ENCODE measurements at places on chromosomes 11 and 22.

- peak; percentile 10 for DNase-seq
Measured at GRCh38 chr22:40547729-40548143, 88.8 kb downstream of the MRTFA start.

DNA sequence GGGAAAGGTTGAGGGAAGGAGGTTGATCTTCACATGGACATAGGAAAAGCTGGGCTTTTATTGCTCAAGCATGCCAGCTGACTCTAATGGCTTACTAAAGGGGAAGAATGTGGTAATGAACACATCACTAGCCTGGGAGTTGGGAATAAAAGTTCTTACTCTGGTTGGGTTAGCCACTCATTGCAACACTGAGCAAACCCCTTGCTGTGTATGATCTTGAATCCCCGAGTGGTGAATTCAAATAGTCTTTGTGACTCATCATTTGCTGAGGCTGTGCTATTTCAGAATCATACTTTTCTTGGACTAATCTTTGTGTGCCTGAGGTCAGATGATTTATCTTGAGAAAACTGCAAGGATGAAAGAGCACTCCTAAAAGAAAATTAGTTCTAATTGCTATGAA is 304.1 kb upstream of the ANO5 start:
- peak; percentile 40 for DNase-seq

- no peak for DNase-seq
Measured at GRCh38 chr11:116505298-116506262, 267.2 kb downstream of the BUD13 start.

DNA sequence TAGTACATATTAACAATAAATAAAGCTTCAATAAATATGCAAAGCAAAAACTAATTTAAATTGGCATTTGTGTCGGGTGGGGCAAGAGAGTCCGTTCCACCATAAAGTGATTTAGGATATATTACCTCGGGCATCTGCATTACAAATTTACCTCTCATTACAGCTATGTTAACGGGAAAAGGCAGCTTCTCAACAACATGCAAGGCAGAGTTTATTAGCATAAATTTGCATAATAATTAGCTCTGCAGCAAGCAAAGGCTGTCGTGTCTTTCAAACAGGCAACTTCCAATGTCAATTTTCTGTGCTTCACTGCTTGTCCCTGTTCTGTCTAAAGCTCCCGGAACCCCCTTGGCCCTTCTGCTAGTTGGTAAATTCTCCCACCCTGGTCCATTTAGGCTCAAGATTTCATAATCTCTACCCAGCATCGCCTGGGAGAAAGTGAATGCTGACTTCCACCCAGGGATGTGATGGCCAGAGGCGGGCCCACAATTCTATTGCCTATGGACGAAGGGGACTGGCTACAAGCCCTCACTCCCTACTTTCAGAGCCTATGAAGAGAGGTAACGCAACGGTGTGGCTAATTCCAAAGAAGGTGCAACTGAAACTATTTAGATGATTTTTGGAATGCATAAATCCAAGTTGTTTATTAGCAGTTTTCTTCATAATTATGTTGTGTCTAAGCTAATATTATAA is 462.1 kb downstream of the OPCML start:
- no peak for DNase-seq

GRCh38 chr11:128302425-128303186 is 284.8 kb downstream of the ETS1 start:
- no peak for DNase-seq

DNA sequence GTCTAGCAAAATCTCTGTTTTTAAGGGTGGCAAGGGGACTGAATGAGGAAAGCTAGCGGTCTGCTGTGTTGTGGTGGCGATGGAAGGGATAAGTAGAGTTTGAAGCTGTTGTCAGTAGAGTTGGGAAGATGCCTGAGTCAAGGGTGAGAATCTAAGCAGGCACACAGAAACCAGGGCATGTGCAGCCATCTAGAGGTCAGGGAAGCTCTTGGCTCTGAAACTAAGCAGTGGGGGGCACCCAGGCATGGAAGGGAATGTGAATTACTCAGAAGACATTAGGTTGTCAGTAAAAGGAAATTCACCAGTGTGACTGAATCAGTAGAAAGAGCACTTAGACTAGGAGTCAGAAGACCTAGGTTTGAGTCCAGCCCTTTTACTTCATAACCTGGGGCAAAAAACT is 15.4 kb downstream of the BMAL1 start:
- no peak for DNase-seq

DNA sequence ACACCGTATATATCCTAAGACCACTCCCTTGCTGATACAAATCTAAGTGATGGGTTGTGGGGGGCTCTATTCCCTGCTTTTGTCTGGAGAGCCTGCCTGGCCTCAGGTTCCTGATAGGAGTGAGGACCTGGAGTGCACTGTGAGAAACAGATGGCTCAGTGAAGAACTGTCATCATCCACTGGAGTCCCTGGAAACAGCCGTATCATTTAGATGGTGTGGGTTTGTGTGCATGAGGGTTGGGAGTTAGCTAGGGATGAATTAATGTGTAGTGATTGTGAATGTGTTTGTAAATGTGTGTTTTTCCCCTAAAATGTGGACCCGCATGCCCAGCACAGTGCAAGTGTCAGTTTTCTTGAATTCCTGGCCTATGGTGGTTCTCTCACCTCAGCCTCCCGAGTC is 111.6 kb downstream of the CRYBB2 start:
- DNase-seq = no peak

DNA sequence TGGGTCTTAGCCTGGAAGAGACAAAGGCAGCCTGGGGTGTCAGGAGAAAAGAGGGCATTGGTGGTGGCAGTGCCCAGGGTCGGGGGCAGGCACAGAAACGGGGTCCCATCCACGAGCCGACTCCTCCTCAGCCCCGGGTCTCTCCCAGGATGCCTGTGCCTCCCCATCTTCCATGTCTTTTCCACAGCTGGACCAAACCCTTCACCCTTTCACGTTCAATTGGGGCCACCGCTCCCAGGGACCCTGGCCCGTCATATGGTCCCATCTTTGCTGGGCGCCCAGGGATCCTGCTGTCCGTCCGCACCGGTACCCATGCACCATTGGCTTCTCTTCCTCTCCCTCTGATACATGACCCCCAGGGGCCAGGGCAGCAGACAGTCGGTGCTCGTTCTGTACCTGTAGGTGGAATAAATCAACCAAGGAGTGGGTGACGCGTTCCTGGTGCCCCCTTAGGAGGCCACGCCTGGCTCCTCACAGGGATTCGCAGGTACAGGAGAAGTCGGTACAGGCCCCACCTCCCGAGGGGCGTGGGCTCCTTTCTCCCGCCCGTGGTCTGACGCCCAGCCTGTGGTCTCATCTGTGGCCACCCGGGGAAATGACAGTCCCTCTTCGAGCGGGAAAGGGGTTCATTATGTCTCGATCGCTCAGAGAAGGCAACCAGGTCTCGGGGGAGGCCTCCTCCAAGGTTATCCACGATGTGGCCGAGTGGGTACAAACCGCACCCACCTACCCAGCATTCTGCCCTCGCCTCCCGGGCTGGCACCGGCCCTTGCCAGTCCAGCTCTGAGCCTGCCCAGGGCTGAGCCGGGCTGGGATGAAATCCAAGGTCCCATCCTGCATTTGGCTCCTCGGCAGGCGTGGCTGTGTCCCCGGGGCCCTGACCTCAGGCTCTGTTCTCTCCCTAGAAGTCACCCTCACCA is 1493.6 kb downstream of the BRD1 start:
- no peak for DNase-seq

- no peak for DNase-seq
Measured at GRCh38 chr11:8168485-8169257, at the start of gene RIC3. Gene RIC3 (minus strand): TSS chr11:8169025. CDS start chr11:8168989, 36 bp downstream.

GRCh38 chr22:38103641-38104040 is 6.8 kb downstream of the BAIAP2L2 start:
- DNase-seq = no peak

DNA sequence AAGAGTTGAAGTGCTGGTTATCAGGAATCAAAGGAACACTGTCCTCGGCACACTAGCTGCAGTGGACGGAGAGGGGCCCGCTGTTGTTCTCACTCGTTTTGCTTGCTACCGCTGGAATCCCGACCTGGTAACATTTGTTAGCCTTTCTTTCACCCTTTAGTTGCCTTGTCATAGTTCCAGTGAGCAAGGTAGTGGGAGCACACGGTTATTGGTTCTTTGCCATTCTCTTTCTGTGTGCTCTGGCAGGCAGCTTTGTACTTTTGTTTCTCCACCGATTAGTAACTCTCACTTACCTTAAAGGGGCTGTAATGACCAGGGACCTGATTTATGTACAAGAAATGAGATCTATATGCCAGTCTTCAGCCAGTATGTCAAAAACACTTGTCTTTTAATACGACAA is 1.8 kb downstream of the DEPDC7 start:
- DNase-seq = no peak

DNA sequence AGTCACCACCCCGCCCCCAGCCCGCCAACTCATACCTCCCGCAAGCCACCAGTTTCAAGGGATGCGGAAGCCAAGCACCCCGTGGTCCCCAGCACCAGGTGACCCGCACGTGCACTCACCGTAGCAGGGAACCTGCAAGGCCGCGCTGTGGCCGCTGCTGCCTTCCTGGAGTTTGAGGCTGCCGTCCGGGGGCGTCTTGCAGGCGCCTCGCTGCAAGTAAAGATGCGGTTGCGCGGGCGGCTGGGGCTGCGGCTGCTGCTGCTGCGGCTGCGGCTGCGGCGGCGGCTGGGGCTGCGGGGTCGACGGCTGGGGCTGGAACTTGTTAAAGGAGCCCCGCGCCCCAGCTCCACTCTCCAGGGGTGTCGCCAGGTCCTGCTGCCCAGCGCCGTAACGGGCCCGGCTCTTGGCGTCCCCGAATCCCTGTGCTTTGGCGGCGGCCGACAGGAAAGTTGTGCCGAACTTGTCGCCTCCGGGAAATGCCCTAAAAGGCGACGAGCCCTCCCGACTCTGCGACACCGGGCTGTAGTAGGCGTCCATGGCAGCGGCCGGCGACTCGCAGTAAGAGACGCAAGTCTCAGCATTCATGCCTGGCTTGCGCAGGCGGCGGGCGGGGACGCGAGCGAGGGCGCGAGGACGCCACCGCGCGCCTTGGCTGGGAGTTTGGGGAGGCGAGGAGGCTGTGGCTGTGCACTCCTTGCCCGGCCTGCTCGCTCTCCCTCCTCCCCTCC is at the start of gene ALX4:
TSS of gene ALX4 (minus strand) at position 662 of the 728 bp plus-strand sequence. CDS start at position 585, 77 bp downstream.
- DNase-seq = peak; percentile 33

DNA sequence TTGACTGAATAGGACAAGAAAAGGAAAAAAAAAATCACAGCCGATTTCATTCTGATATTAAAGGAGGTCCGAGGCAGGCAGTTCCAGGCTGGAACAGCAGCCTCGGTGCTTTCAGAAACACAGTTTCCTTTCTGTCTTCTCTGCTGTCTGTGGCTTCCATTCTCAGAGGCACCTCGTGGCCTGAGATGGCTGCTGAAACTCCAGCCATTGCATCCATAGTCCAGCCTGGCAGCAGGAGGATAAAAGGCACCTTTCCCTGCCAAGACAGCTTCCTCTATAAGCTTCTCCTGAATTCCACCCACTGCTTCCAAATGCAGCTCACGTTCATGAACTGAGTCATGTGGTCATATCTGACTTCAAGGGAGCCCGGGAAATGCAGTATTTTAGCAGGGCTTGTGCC is 390.5 kb downstream of the TBC1D22A start:
- no peak for DNase-seq

GRCh38 chr11:96145163-96145585 is 197.8 kb downstream of the MAML2 start:
- DNase-seq = no peak

DNA sequence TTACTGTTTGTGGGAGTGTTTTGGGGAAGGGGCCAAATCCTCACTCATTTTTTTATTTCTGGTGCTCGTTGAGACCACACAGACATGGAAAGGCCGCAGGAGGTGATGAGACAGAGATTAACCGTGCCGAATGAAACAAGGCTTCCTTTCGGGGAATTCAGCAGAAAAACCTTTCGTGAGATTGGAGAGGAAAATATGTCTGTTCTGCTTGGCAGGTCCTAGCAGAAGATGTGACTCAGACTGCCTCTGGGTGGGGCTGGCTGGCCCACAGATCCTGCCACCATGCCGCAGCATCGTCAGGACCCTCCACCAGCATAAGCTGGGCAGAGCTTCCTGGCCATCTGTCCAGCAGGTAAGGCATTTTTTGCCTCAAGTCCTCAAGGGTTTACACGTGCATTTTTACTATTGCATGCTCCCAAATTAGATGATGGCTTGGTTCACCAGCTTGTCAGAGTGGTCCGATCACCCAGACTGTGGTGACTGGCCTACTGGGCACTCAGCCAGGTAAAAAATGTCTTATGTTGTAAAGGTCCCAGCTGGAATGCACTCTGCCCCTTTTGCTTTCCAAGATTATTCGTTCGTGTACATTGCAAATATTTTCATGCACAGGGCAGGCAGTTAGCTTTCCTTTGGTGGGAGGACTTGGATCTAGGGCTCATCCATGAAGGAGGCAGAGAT is 1.5 kb downstream of the DDB2 start:
- DNase-seq = peak; percentile 80

Data from epithelial cell of esophagus (primary cell).